T-helper 17 cell (primary cell): ENCODE measurements at places on chromosomes 12 and 14.

- no peak for DNase-seq
Measured at GRCh38 chr14:95811813-95812212, 64.8 kb upstream of the TUNAR start.

- no peak for DNase-seq
Measured at GRCh38 chr14:45070215-45070614, 13.7 kb upstream of the PRPF39 start.

DNA sequence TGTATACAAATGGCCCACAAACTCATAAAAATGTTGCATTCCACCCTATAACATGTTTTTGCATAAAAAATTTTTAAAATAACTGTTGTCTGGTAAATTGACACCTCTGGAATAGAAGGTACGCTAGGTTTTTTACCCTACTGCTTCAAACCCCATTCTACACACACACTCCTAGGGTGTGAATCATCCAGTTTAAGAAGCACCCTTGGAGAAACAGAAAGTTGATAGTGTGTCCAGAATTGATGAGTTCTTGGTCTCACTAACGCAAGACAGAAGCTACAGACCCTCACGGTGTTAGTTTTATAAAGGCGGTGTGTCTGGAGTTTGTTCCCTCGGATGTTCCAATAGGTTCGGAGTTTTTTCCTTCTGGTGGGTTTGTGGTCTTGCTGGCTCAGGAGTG is 158.5 kb downstream of the KLRB1 start:
- no peak for DNase-seq

DNA sequence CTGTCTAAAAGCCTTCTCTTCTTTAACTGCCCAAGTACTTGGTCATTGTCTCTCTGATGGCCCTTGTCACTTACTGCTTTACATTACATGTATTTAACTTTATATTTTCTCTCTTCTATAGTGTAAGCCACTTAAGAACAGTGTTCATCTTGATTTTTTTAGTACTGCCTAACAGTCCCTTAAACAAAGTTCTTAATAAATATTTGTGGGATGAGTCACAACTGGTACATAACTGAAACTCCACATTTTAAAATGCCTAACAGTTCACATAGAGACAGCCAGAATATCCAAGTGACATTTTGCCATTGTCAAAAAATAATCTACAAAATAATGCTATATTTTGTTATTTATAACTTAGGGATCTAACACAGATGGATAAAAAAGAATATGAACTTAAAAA is 146.6 kb downstream of the STXBP6 start:
- DNase-seq: no peak

DNA sequence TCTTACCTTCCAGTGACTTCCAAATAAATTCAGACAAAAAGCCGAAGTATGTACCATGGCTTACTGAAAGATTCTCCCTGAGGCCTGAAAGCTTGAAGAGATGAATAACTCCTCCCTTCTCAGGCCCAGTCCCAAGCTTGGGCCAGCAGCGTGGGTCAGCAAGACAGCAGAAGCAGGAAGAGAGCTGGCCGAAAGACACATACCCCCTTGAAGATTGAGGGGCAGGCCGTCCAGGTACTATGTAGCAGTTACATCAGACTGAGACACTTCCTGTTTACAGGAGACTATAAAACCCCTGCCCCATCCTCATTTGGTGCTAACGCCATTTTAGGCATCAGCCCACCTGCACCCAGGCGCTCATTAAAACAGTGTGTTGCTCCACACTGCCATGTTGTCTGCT is 15.0 kb downstream of the NDUFA12 start:
- DNase-seq: no peak

- no peak for DNase-seq
Measured at GRCh38 chr14:77151918-77152588, 10.5 kb upstream of the ZDHHC22 start.

DNA sequence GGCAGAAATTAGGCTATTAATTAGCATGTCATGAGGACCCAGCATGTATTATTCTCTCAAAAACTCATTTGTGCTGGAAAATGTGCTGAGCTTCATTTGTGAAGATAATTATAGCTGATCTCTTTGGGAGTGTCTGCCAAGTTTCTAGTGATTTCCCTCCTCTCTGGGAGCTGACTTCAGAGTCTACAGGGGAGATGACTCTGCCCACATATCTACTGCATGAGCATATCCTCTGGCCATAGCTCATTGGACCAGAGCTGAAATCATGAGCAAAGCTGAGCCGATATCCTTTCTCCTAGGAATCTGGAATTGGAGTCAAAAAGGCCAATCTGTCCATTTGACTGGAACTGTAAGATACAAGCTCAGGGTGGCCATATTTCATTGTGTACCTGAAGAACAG is 5.9 kb downstream of the CCDC198 start:
- no peak for DNase-seq

GRCh38 chr14:69827560-69827959 is 30.5 kb upstream of the SLC10A1 start:
- no peak for DNase-seq

DNA sequence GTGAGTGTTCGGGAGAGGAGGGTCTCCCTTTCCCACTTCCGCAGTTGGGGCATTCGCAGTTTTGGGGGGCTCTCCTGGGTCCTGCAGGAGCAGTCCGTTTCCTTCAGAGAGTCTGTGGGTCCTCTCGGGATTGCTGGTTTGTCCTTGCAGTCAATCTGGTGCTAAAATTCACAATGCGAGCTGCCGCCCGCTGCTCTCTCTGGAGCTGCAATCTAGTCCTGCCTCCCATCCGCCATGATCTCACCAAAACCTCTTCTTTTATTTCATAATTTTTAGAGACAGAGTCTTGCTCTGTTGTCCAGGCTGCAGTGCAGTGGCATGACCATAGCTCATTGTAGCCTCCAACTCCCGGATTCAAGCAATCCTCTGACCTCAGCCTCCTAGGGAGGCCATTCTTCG is 22.5 kb downstream of the RNFT2 start:
- no peak for DNase-seq

DNA sequence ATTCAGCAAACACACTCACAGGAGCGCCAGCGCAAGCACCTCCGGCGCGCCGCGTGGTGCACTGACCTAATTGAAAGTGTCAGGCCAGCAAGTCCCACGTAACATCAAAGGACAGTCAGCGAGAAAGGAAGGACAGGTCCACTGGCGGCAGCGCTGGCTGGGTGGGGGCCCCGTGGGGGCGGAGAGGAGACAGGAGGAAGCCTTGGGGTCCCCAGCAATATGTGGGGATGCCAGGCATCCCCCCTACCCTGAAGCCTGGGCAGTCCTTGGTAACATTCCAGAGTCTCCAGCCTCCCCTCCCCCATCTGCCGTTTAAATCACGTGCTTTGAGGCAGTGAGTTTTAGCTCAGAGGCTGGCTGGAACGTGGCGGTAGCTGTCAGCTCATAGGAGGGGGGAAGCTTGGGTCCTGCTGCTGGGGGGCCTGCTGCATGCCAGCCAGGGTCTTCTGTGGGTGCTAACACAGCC is 159.2 kb downstream of the CALM1 start:
- DNase-seq: no peak

GRCh38 chr12:59113831-59114615 is 193.7 kb upstream of the LRIG3 start:
- DNase-seq: no peak

DNA sequence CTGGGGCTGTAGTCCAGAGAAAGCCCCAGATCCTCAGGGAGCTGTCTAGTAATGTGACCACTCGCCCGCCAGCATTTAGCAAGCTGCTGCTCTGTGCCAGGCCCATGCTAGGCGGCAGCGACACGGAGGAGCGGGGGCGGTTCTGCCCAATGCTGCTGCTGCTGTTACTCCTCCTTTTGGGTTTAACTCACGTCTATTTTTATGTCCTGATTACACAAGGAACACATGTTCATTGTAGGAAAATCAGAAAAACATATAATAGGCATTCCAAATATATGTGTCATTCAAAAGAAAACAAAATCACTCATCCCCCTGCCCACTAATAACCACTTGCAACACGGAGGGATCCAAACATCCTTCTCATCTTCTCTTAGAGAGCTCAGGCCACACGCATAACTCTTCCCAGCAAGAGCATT is 30.4 kb downstream of the CCDC92 start:
- no peak for DNase-seq

GRCh38 chr12:113007166-113007565 is 28.8 kb downstream of the OAS2 start:
- DNase-seq: no peak

GRCh38 chr12:82600379-82600778 is 86.3 kb upstream of the TMTC2 start:
- no peak for DNase-seq

DNA sequence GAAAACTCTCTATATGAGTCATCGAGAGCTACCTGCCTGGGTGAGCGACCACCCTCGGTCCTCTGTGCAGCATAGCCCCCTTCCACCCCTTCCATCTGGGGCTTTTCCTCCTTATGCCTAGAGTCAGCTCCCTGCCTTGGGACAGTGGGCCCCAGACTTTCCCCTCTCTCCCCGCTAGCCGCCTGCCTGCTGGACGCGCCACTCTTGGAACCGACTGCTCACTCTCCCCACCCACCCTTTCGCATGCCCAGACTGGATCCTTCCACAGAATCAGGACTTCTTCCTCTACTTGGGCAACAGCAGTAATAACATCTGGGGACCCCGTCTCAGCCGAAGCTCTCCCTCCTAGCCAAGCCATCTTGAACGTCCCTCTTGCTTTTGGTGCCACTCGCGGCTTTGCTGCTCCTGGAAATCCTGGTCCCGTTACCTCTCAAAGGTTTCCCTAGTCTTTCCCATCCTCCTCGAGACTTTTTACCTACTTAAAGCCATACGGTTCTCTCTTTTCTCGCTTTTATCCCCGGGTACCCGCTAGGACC is 671 bp downstream of the ESYT1 start:
- DNase-seq: no peak

DNA sequence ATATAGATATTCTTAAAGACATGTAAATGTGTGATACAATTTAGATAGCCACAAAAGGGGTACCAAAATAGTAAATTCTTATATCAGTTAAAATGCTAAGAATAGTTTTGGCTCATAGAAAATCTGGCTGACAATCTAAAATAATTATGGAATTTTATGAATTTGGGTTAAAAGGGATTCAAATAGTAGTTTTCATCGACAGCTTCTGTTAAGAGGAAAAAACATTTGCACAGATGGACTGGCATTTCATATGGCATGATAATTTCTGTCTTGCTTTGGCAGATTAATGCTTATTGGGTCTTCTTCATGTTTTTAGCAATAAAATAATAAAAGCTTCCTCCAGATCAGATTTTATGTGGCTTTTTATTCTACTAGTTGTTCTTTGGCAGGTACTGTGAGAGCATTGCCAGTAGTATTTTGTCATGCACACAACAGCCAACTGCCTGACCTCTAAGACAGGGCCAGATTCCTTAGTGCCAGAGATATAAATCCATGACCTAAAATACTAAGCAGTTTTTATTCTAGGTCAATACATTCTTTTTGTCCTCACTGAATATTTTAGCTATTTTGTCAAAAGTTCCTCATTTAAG is 9.1 kb downstream of the ABCD2 start:
- DNase-seq: no peak

DNA sequence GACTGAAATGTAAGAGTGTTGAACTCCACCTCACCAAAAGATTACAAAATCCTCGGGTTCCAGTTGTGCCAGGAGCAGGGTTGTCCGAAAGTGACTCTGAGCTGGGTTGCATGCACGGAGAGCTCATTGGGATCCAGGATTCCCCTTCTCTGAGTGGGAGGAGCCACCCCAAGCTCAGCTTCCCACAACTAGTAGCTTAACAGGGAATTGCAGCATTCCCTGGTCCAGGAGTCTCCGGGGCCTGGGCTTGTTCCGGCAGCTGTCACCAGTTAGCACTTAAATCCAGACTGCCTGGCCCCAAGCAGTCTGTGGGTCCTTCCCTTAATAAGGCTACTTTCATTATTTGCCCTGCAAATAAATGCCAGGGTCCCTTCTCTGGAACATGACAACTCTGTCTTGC is 50.1 kb downstream of the CD9 start:
- DNase-seq: no peak

- DNase-seq: no peak
Measured at GRCh38 chr12:29739279-29739991, 44.3 kb downstream of the TMTC1 start.
